ENCODE measurements at places on chromosomes 4 and X.

- DNase-seq = no peak
These were observed 37.1 kb upstream of the ELF2 start for GRCh38 chr4:139214039-139214534.

DNA sequence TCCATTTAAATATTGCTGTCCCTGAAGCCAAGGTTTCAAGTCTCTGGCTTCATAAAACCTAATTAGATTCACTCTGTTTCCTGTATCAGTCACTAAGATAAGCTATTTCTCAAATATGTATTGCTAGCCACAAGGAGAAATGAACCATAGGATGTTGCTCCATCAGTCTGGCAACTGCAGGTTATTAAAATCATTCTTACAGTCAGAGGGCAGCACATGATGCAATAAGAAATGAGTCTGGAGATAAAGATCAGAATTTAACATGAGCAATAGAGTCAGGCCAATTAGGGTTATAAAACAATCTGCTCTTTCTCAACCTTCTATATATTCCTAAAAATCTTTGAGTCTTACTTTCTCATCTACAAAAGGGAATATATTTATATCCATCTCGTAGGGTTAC lies 7.2 kb downstream of the PRKG2 start:
- no peak for DNase-seq

GRCh38 chr4:37632836-37633235 lies 53.3 kb downstream of the RELL1 start:
- no peak for DNase-seq

DNA sequence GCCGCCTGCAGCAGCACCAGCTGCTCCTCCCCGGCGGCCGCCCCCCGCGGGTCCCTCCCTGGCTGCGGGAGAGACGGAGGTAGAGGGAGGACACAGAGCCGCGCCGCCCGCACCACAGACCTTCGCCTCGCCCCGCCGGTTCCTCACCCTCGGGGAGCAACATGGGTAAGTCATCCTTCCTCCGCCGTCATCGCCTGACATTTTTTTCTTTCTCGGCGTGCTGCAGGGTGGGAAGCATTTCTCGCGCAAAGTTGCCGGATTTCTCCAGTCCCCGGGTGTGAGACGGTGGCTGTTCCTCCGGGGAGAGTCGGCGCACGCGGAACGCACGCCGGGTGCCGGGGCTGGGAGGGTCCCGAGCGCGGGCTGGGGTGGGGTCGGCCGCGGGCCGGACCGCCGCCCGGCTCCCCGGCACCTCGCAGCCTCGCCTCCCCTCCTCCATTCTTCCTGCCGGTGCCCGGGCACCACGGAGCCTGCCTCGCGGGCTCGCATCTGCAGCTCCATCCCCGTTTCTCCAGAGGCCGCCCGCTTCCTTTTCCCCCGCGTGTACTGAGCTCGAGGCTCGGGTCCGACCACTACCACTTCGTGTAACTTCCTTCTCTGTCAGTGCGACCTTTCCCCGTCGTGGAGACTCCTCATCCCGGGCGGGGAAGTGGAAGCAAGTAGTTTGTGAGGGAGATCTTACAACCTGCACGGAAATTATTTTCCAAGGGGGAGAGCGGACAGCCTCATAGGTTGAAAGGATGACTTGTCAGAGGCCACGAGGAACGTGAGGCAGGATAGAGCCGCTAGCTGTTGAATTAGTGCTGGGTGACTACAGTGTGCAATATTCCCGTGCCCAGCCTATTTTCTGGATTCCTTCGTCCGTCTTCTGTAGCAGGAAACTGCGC lies 464 bp downstream of the RAP1GDS1 start:
- DNase-seq = peak; percentile 81

GRCh38 chrX:129099207-129099606 lies 424.1 kb downstream of the SMARCA1 start:
- DNase-seq = no peak

DNA sequence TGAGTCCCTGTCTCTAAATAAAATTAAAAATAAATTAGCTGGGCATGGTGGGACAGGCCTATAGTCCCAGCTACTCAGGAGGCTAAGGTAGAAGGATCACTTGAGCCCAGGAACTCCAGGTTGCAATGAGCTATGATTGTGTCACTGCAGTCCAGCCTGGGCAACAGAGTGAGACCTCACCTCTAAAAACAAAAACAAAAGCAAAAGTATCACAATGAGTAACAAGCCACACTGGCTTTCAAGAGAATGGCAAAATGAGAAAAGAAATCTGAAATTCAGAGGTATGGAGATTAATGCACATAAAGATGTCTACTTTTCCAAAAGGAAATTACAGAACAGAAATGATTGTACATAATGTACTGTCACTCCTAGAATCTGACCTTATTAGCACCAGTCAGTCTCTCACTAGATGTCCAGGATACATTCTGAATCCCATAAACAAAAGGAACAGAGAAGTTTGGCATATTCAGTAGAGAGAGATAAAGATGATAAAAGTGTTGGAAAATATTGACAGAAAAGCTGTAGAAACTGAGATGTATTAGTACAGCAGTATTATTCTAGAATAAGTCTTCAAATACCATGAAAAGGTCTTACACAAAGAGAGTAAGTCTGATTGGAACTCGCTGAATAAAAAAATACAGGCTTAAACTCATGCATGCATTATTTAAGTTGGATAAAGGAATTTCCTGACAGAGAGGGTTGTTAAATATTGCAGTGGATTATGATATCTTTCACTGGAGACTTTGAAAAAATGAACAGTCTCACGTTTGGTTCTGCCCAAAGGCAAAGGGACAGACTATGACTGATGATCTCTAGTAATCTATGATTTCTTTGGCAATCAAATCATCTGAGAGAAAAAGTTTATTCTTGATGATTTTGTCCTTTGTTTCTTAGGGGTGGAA lies 102.5 kb downstream of the SH3RF1 start:
- no peak for DNase-seq

GRCh38 chr4:140675599-140676231 lies 80.5 kb downstream of the TBC1D9 start:
- DNase-seq = no peak

- no peak for DNase-seq
These were observed 71.1 kb downstream of the CLOCK start for GRCh38 chr4:55475394-55476243.

GRCh38 chrX:134294548-134294947 lies 57.6 kb downstream of the CCDC160 start:
- no peak for DNase-seq

DNA sequence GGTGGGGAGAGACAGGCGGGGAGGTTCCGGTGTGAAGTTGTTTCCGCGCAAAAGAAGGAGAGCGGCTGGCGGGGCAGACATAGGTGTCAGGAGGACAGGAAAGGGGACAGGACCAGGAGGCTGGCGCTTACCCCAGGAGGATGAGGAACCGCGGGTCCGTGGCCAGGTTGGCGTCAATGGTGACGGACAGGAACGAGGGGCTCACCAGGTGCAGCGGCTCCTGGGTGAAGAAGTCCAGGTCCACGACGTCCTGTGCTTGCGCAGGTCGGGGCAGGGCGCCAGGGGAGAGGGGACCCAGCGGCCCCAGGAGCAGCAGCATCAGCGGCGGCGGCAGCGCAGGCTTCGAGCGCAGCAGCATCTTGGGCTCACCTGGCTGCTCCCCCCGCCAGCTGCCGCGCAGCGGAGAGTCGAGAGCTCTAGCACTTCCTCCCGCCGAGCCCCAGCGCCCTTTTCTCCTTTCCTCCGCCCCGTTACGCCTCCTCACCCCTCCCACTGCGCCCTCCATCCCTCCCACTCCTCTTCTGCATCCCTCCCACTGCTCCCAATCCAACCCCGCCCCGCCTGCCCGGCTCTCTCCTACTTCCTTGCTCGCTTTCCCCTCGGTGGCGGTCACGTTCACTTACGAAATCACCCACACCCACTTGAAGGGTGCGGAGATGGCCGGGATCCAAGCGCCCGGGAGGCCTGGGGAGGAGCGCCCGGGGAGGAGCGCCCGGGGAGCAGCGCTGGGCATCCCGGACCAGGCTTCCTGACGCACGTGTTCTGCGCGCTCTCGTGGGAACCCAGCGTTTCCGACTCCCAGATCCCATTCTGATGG lies at the start of gene HPSE:
Gene HPSE (minus strand): TSS at position 424 of the 817 bp plus-strand sequence. CDS start 66 bp downstream, at position 358.
- peak; percentile 21 for DNase-seq
